ENCODE measurements at places on chromosomes 16 and 17.

- H3K27ac ChIP-seq, result no peak overlapping the region
- H3K4me1 ChIP-seq, result peaks cover 3% of the 10 kb centered on the region
- DNase-seq, result no peak
- H3K36me3 ChIP-seq, result no peaks in the 10 kb centered on the region
Measured at GRCh38 chr17:46984892-46985291, 5.8 kb upstream of the RPRML start.

- peaks cover 41% of the 10 kb centered on the region for H3K4me1 ChIP-seq
- no peak overlapping the region for H3K27ac ChIP-seq
- peaks cover 28% of the 10 kb centered on the region for H3K36me3 ChIP-seq
- H3K27me3 ChIP-seq, result no peaks in the 10 kb centered on the region
- H3K4me3 ChIP-seq, result no peak overlapping the region
Measured at GRCh38 chr17:77670173-77670572, 288.3 kb upstream of the TNRC6C start.

GRCh38 chr16:10827691-10828341 lies 9.2 kb upstream of the TVP23A start:
- no peak for DNase-seq
- peaks cover 5% of the 10 kb centered on the region for H3K4me1 ChIP-seq
- H3K27me3 ChIP-seq, result peaks cover 2% of the 10 kb centered on the region

DNA sequence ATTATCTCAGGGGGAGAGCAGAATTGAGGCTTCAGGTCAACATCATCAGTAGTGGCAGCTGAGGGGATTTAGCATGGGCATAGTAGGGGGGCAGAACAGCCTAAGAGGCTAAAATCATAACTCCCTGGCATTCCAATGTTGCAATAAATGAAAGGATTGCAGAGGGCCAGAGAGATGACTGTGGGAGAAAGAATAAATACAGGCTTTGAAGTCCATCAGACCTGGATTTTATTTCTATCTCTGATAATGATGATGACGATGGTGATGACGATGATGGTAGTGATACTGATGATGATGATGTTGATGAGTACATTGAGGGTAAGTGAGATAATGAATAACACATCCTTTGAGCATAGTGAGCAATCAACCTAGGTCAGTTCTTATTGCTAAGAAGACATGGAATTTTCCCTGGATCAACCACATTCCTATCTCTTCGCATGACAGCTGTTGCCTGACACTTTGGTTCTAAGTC lies 107.4 kb upstream of the CDH11 start:
- H3K4me3 ChIP-seq, result no peak overlapping the region
- no peaks in the 10 kb centered on the region for H3K27me3 ChIP-seq
- no peak for DNase-seq
- no peaks in the 10 kb centered on the region for H3K36me3 ChIP-seq
- no peak overlapping the region for H3K27ac ChIP-seq
- no peaks in the 10 kb centered on the region for H3K4me1 ChIP-seq

GRCh38 chr16:22141767-22142166 lies 20.5 kb upstream of the SDR42E2 start:
- no peak overlapping the region for H3K4me3 ChIP-seq
- no peaks in the 10 kb centered on the region for H3K36me3 ChIP-seq
- H3K27me3 ChIP-seq, result no peaks in the 10 kb centered on the region
- DNase-seq, result no peak
- no peaks in the 10 kb centered on the region for H3K4me1 ChIP-seq
- no peak overlapping the region for H3K27ac ChIP-seq

- no peak for DNase-seq
- no peak overlapping the region for H3K4me3 ChIP-seq
- H3K27ac ChIP-seq, result no peak overlapping the region
- H3K4me1 ChIP-seq, result no peaks in the 10 kb centered on the region
Measured at GRCh38 chr17:6135236-6135635, 65.1 kb downstream of the WSCD1 start.

GRCh38 chr16:35751191-35751941 lies 2292.0 kb downstream of the TP53TG3F start:
- no peak overlapping the region for H3K27ac ChIP-seq
- H3K36me3 ChIP-seq, result no peaks in the 10 kb centered on the region
- DNase-seq, result no peak
- no peaks in the 10 kb centered on the region for H3K4me1 ChIP-seq
- no peak overlapping the region for H3K4me3 ChIP-seq

All from activated naive CD8-positive, alpha-beta T cell treated with anti-CD3 and anti-CD28 coated beads, Interleukin-2, amount 50 U/mL, for 24 hours (primary cell).